CD4-positive, alpha-beta T cell treated with Interleukin-10 for 1 hour (primary cell): ENCODE measurements at places on chromosomes 7 and 10.

GRCh38 chr7:99229234-99229633 lies 21.3 kb upstream of the KPNA7 start:
- DNase-seq = no peak

- no peak for DNase-seq
Observed at GRCh38 chr10:116073001-116073400, 200.0 kb downstream of the GFRA1 start.

- DNase-seq = no peak
Observed at GRCh38 chr10:78913219-78914059, 155.3 kb upstream of the ZMIZ1 start.

GRCh38 chr7:105654095-105654686 lies 72.9 kb upstream of the EFCAB10 start:
- DNase-seq = no peak

GRCh38 chr10:58796242-58796641 lies 283.6 kb downstream of the BICC1 start:
- DNase-seq = no peak

DNA sequence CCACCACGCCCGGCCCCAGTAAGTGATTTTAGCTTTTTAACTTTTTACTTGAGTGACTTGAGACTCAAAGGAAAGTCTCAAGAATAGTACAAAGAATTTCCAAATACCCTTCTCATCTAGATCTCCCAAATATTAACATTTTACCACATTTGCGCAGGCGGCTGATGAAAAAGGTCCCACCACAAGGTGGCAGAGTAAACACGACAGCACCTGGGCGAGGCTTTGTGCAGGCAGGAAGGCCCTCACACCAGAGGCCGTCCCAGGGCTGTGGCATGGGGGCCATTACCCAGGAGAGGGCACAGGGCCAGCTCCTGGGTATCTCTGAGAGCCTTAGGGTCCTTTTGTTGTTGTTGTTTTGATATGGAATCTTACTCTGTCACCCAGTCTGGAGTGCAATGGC lies 50.0 kb upstream of the WIPI2 start:
- DNase-seq = peak; percentile 45

GRCh38 chr10:132457328-132458070 lies 60.5 kb downstream of the PWWP2B start:
- DNase-seq = no peak

GRCh38 chr7:120724448-120724847 lies 133.5 kb downstream of the TSPAN12 start:
- no peak for DNase-seq

- DNase-seq = no peak
Observed at GRCh38 chr10:122486406-122487080, 25.2 kb downstream of the HTRA1 start.
